GM23338 (cell line): ENCODE measurements at places on chromosomes 1 and 21. TPM values are rescaled to one million over a fixed set of nuclear protein-coding genes. Genes with fewer than 3 reads are reported as not detected.

GRCh38 chr1:67780637-67781036 lies 52.6 kb downstream of the GNG12 start:
- no peaks in the 10 kb centered on the region for H3K4me1 ChIP-seq
- no peaks in the 10 kb centered on the region for H3K36me3 ChIP-seq
- DNase-seq: no peak
- no peak overlapping the region for H3K27ac ChIP-seq
- no peak overlapping the region for H3K4me3 ChIP-seq

DNA sequence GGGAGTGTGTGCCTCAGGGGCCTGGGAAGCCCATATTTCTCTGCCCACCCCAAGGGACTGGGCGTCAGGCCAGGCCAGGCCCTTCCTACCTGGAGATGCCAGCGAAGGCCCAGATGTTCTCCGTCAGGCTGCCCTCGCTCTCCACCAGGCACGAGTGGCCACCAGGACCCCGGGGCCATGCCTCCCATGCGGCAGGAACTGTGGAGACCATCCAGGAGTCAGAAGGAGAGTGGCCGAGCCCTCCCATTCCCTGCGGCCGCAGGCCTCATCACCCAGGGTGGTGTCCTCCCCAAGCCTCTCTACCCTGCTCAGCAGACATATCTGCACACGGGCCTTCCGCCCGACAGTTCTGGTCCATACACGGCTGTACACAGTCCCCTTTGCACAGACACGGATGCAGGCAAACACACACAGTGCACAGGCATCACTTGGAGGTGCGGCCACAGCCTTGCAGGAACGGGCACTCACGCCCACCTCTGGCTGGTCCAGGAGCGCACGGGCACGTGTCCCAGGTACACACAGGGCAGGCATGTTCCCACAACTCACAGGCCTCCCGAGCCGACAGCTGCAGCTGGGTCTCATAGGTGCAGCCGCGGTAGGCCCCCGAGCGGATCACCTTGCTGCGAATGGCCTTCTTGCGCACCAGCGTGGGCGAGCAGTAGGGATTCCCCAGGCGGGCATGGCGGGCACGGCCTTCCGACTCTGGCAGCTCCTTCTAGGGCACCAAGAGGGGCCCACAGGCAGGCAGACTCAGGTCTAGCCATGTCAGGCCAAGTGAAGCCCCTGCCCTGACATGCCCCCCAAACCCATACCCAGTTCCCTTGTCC lies 5.9 kb upstream of the KIF17 start:
- H3K27ac ChIP-seq: no peak overlapping the region
- no peak for DNase-seq
- peaks cover 15% of the 10 kb centered on the region for H3K4me1 ChIP-seq
- H3K27me3 ChIP-seq: 0 out of 2 replicates have a peak, but pooled peaks cover 8% of the 10 kb centered on the region
- no peak overlapping the region for H3K4me3 ChIP-seq

DNA sequence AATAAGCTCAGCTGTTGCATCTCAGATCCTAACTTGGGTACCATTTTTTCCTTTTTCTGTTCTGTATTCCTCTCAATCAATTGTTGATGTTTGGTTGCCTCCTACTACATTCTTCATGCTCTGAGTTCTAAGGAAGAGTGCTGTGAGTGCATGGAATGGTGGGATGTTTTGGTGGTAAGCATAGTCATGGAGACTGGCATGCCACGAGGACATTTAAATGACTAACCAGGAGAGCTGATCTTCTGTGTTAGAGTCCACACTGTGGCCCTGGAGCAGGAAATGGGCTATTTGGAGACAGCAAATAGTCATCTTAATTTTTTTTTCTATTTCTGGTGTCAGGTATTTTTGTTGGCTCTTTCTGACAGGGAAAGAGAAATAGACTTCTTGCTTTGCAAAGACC lies 69.5 kb upstream of the HSD17B7 start:
- DNase-seq: no peak
- H3K4me1 ChIP-seq: no peaks in the 10 kb centered on the region
- H3K27ac ChIP-seq: no peak overlapping the region
- H3K4me3 ChIP-seq: no peak overlapping the region
- H3K36me3 ChIP-seq: no peaks in the 10 kb centered on the region
- no peaks in the 10 kb centered on the region for H3K27me3 ChIP-seq

DNA sequence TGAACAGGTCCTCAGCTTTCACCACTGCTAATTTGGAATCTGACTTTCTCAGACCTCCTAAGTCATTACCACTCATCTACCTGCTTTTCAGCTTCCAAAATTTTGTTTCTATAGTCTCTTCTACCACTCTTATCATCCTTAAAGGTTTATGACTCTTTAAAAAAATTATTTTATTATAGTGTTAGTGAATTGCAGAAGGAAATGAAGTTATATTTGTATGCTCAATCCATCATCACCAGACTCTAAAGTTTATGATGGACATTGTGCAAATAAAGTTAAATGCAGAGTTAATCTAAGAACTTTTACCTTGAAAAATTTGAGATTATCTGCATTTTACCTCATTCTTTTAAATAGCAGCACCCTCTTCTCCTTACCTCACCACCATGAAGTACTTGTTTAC lies 14.6 kb downstream of the CDC42BPA start:
- H3K4me1 ChIP-seq: peaks cover 16% of the 10 kb centered on the region
- H3K4me3 ChIP-seq: no peak overlapping the region
- H3K36me3 ChIP-seq: no peaks in the 10 kb centered on the region
- no peaks in the 10 kb centered on the region for H3K27me3 ChIP-seq
- DNase-seq: no peak
- H3K27ac ChIP-seq: no peak overlapping the region

- no peak overlapping the region for H3K4me3 ChIP-seq
- H3K36me3 ChIP-seq: no peaks in the 10 kb centered on the region
- no peak for DNase-seq
- H3K27ac ChIP-seq: no peak overlapping the region
Measured at GRCh38 chr21:25297117-25297516, 310.2 kb downstream of the MRPL39 start.

GRCh38 chr1:39722495-39722894 lies 16.2 kb upstream of the PPIE start:
- no peak overlapping the region for H3K27ac ChIP-seq
- no peak overlapping the region for H3K4me3 ChIP-seq
- no peak for DNase-seq

Gene RAB7B
- polyA plus RNA-seq: not detected in 2 replicates

Gene OVAAL
- not detected in 2 replicates for polyA plus RNA-seq

Gene CFAP107
- not detected in 2 replicates for polyA plus RNA-seq

Gene PM20D1
- polyA plus RNA-seq: 0.45 TPM in 1 of 2 replicates, not detected in the other
